Myometrial cell (primary cell): ENCODE measurements at places on chromosomes 7 and 10. TPM values are rescaled to one million over a fixed set of nuclear protein-coding genes. Genes with fewer than 3 reads are reported as not detected.

The BRAF gene
- total RNA-seq, result 9.8 and 12.2 TPM in 2 replicates

The HABP2 gene
- not detected in 2 replicates for total RNA-seq

The CNTNAP2 gene
- 0.58 TPM in 1 of 2 replicates, not detected in the other for total RNA-seq

The RBP4 gene
- not detected in 2 replicates for total RNA-seq

The ERLIN1 gene
- total RNA-seq, result 28.3 and 39.2 TPM in 2 replicates

The CALHM1 gene
- not detected in 2 replicates for total RNA-seq

The IDI1 gene
- total RNA-seq, result 200 and 234 TPM in 2 replicates

The MNX1 gene
- total RNA-seq, result not detected in 2 replicates

The IFIT3 gene
- 21.1 and 21.6 TPM in 2 replicates for total RNA-seq

The HKDC1 gene
- 0.29 and 1.1 TPM in 2 replicates for total RNA-seq

The CABCOCO1 gene
- total RNA-seq, result 0.53 and 2.6 TPM in 2 replicates

The ACBD7 gene
- 3.7 and 4.3 TPM in 2 replicates for total RNA-seq

The ELMO1 gene
- total RNA-seq, result not detected in 2 replicates

The C10orf67 gene
- 0.29 and 0.53 TPM in 2 replicates for total RNA-seq

The SPDYE5 gene
- not detected in 2 replicates for total RNA-seq
